Kidney (tissue), 22 donors: ENCODE measurements at places on chromosomes 13 and 19.
A peak's percentile ranks its signal among the peaks of the same experiment; 100 is the strongest.

DNA sequence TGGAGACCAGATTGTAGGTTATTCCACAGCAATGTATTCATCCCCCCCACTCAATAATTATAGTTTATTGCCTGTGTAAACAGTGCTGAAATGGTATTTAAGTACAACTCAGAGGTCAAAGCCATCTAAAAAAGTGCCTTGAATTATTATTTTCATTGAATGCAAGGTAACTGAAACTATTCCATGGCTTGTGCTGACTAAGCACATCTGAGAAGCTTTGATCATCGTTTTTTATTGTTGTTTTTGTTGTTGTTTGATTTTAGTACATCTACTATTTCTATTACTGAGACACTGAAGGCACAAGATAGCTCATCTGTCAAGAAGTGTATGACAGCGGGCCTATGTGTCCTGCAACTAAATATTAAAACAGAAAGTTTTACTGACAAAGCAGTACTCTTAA lies 308.0 kb downstream of the OXGR1 start:
- DNase-seq, result no peak
- no peaks in the 10 kb centered on the region for H3K36me3 ChIP-seq
- no peak overlapping the region for H3K4me3 ChIP-seq
- no peaks in the 10 kb centered on the region for H3K4me1 ChIP-seq
- H3K27me3 ChIP-seq, result no peaks in the 10 kb centered on the region
- H3K27ac ChIP-seq, result no peak overlapping the region

- no peaks in the 10 kb centered on the region for H3K27me3 ChIP-seq
- DNase-seq, result no peak
- no peaks in the 10 kb centered on the region for H3K4me1 ChIP-seq
- H3K4me3 ChIP-seq, result no peak overlapping the region
- no peaks in the 10 kb centered on the region for H3K36me3 ChIP-seq
These were observed 542.8 kb upstream of the PCDH9 start for GRCh38 chr13:67772807-67773453.

DNA sequence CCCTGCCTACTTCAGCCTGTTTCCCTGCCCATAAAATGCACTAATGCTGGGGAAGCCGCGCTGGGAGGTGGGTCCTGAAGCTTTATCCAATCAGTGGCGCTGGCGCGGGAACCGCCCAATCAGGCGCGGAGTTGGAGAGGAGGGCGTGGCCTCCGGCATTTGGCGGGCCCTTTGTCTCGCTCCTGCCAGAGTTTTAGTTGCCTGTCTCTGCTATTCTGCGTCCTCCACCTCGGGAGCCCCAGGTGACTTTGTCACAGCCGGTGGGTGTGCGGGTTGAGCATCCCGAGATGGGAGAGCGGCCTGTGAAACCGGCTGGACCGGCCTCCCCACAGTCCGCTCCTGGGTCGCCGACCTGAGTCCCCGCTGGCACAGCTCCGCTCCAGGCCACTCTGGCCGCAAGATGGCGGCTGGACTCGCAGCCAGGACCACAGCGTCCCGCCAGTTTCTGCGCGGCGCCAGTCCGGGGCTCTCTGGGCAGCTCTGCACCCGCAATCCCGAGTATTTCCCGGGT lies 30.7 kb upstream of the ZNF429 start:
- peak; percentile 93 for DNase-seq
- no peaks in the 10 kb centered on the region for H3K4me1 ChIP-seq
- H3K4me3 ChIP-seq, result peak overlapping the region; percentile 60
- H3K27me3 ChIP-seq, result no peaks in the 10 kb centered on the region

- no peaks in the 10 kb centered on the region for H3K36me3 ChIP-seq
- H3K27me3 ChIP-seq, result no peaks in the 10 kb centered on the region
- H3K4me1 ChIP-seq, result no peaks in the 10 kb centered on the region
- no peak overlapping the region for H3K27ac ChIP-seq
These were observed 2.1 kb downstream of the SARS2 start for GRCh38 chr19:38928391-38929001.

GRCh38 chr13:70864731-70865130 lies 756.5 kb upstream of the KLHL1 start:
- no peak overlapping the region for H3K27ac ChIP-seq
- no peaks in the 10 kb centered on the region for H3K27me3 ChIP-seq
- H3K4me1 ChIP-seq, result no peaks in the 10 kb centered on the region
- H3K36me3 ChIP-seq, result no peaks in the 10 kb centered on the region
- no peak for DNase-seq

DNA sequence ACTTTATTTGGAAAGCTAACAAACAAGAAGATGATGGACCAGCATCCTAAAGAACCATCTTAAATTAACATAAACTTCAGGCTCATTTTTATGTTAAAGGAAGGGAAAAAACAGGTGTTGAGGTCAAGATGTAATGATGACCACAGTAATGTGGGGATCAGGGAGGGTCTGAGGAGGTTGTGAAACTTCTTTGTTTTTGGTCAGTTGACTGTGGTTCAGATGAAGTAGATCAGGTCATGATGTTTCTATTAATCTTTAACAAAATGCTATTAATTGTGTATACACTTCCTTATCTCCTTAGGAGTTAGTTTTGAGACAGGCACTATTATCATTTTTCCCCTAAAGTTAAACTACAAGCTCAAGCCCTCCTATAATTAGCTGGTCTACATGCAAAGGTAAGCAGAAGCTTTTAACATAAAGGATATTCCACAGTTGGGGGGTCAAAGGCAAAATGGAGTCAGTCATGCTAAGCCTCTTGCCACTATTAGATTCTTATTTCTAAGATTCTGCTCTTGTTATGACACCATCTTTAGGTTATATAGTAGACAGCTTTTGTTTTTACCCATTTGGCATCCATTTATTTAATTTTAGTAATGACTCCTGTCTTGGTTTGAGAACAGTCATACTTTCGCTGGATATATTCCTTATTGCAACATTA lies 800.1 kb upstream of the PCDH9 start:
- H3K4me1 ChIP-seq, result no peaks in the 10 kb centered on the region
- DNase-seq, result no peak
- no peaks in the 10 kb centered on the region for H3K27me3 ChIP-seq
- no peak overlapping the region for H3K27ac ChIP-seq
- H3K36me3 ChIP-seq, result no peaks in the 10 kb centered on the region

- no peak overlapping the region for H3K4me3 ChIP-seq
- H3K27me3 ChIP-seq, result no peaks in the 10 kb centered on the region
- H3K4me1 ChIP-seq, result no peaks in the 10 kb centered on the region
These were observed 53.3 kb downstream of the MYO16 start for GRCh38 chr13:108682714-108683113.

- H3K4me3 ChIP-seq, result peak overlapping the region; percentile 24
- no peaks in the 10 kb centered on the region for H3K4me1 ChIP-seq
- no peak overlapping the region for H3K27ac ChIP-seq
These were observed 2.7 kb downstream of the TBC1D4 start for GRCh38 chr13:75479102-75479740.

GRCh38 chr13:51687947-51688714 lies 103.9 kb downstream of the WDFY2 start:
- H3K27ac ChIP-seq, result no peak overlapping the region
- H3K4me3 ChIP-seq, result no peak overlapping the region
- H3K4me1 ChIP-seq, result no peaks in the 10 kb centered on the region
- H3K27me3 ChIP-seq, result no peaks in the 10 kb centered on the region

- no peak for DNase-seq
- H3K4me1 ChIP-seq, result peaks cover 8% of the 10 kb centered on the region
- H3K27ac ChIP-seq, result no peak overlapping the region
- no peaks in the 10 kb centered on the region for H3K27me3 ChIP-seq
- H3K4me3 ChIP-seq, result no peak overlapping the region
- H3K36me3 ChIP-seq, result no peaks in the 10 kb centered on the region
These were observed 21.4 kb downstream of the FOXO1 start for GRCh38 chr13:40644838-40645604.

GRCh38 chr13:49985129-49985528 lies 11.7 kb upstream of the TRIM13 start:
- H3K36me3 ChIP-seq, result no peaks in the 10 kb centered on the region
- H3K27ac ChIP-seq, result no peak overlapping the region
- H3K4me3 ChIP-seq, result no peak overlapping the region
- H3K27me3 ChIP-seq, result no peaks in the 10 kb centered on the region
- H3K4me1 ChIP-seq, result no peaks in the 10 kb centered on the region

DNA sequence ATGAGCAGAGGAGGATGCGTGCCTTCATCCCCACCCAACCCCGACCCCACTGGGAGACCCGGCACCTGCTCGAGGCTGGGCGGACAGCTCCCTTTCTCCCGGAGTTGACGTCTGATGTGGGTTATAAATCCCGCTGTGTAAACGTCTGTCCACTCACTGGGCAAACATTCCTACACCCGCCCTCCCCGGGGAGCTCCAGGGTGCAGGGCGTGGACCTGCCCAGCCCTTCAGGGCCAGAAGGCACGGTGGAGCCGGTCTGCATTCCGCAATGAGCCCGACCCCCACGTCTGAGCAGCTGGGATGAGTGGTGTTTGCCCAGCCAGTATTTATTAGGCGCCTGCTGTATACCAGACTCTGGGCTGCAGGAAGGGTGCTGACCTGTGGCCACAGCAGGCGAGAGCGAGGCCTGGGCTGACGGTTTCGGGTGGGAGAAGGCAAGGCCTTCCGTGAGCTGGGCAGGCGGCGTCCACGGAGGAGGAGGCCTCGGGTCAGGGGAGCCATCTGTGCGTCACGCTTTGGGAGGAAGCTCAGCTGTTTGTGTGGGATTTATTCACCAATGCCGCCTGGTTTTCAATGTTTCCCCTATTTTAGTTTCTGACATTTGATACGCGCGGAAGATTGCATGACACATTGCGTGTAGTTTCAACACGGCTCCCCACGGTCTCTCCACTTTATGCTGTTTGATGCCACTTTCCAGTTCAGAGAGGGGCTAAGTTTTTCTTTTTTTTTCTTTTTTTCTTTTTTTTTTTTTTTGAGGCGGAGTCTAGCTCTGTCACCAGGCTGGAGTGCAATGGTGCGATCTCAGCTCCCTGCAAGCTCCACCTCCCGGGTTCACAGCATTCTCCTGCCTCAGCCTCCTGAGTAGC lies 2.0 kb downstream of the MISP start:
- no peaks in the 10 kb centered on the region for H3K4me1 ChIP-seq
- peak; percentile 82 for DNase-seq
- H3K27ac ChIP-seq, result peak overlapping the region; percentile 59
- H3K36me3 ChIP-seq, result no peaks in the 10 kb centered on the region

DNA sequence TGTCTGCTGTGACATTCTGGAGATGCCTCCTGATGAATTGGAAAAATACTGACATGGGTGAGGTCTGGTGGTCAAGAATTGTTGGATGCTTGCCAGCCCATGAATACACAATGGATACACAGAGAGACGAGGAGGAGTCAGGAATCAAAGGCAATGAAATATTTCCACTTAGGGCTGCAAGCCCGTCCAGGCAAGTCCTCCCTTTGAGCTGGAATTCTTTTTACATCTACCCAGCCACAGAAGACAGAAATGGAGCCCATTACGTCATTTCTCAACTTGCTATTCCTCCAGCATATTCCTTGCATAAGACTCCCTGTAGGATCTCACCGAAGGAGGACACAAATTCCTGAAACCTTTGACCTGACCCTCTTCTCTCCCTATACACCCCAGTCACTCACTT lies 15.7 kb upstream of the IGFL4 start:
- no peaks in the 10 kb centered on the region for H3K36me3 ChIP-seq
- no peak overlapping the region for H3K4me3 ChIP-seq
- no peaks in the 10 kb centered on the region for H3K27me3 ChIP-seq
- no peak for DNase-seq
- H3K27ac ChIP-seq, result no peak overlapping the region

GRCh38 chr13:46575818-46576221 lies 22.9 kb downstream of the LRCH1 start:
- peak; percentile 66 for DNase-seq
- no peak overlapping the region for H3K4me3 ChIP-seq
- no peaks in the 10 kb centered on the region for H3K36me3 ChIP-seq
- no peaks in the 10 kb centered on the region for H3K27me3 ChIP-seq
- peaks cover 7% of the 10 kb centered on the region for H3K4me1 ChIP-seq
- H3K27ac ChIP-seq, result peak overlapping the region; percentile 44

DNA sequence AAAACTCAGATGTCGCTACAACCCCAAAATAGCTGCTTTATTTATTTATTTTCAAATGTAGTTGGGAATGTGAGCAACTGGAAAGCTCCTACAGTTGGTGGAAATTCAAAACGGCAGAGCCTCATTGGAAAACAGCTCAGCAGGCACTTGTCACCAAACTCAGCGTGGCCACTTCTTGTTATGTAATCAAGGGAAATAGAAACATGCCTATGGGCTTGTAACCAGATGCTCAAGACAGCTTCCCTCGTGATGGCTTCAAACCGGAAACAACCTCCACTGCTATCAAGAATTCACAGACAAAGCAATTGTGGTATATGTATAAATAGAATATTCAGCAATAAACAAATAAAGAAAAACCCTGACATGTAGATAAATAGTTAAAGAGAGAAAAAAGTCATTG lies 627.8 kb upstream of the SLC10A2 start:
- no peak overlapping the region for H3K4me3 ChIP-seq
- no peaks in the 10 kb centered on the region for H3K4me1 ChIP-seq
- H3K27me3 ChIP-seq, result no peaks in the 10 kb centered on the region

GRCh38 chr13:27359199-27359821 lies 65.1 kb upstream of the GTF3A start:
- H3K4me3 ChIP-seq, result no peak overlapping the region
- peaks cover 8% of the 10 kb centered on the region for H3K4me1 ChIP-seq
- no peaks in the 10 kb centered on the region for H3K36me3 ChIP-seq
- DNase-seq, result peak; percentile 80

DNA sequence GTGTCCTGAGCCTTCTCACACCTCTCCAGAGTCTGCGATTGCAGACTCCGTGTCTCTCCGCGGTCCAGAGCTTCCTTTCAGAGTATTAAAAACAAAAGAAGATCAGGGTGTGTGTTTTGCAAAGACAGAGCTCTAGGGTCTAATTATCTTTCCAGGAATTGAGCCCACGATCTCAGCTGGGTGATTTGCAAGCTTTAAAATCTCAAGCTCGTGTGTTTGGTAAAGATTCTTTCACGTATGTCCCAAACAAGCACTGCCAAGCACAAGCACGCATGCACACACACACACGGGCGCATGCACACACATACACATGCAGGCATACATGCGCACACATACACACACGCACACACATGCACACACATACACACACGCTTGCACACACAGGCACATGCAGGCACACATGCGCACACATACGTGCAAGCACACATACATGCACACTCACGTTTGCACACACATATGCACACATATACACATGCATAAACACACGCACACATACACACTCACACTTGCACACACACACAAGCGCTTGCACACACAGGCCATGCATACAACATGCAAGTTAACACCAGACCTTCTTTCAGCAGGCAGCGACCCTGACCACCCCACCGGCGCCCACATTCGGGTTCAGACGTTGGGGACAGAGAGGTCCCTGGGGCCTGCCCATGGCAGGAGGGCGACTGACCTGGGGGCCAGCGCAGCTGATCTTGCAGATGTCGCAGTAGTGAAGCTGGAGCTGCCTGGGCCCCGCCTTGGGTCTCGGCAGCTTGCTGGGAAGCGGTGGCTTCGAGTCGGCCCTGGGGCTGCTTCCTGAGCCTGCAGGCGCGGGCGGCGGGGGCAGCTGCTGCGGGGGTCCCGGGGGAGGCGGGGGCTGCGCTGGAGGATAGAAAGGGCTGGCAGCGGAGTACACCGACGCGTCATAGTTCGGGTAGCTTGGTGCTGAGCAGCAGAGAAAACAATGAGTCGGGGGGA lies 37.9 kb downstream of the ZFR2 start:
- no peaks in the 10 kb centered on the region for H3K4me1 ChIP-seq
- H3K27me3 ChIP-seq, result no peaks in the 10 kb centered on the region
- H3K36me3 ChIP-seq, result no peaks in the 10 kb centered on the region
- no peak overlapping the region for H3K27ac ChIP-seq
- DNase-seq, result peak; percentile 23

GRCh38 chr13:43307221-43307920 lies 284.0 kb downstream of the DNAJC15 start:
- H3K4me3 ChIP-seq, result no peak overlapping the region
- DNase-seq, result no peak
- H3K27me3 ChIP-seq, result no peaks in the 10 kb centered on the region
- no peaks in the 10 kb centered on the region for H3K4me1 ChIP-seq
